Thyroid gland (tissue), 4 donors: ENCODE measurements at places on chromosomes 11 and 22. TPM values are rescaled to one million over a fixed set of nuclear protein-coding genes. Genes with fewer than 3 reads are reported as not detected.

The CHADL gene
- 7.2 TPM for total RNA-seq

The LDHAL6A gene
- total RNA-seq: not detected

The PLAAT2 gene
- total RNA-seq: not detected

The MRGPRX4 gene
- not detected for total RNA-seq

The TRIM6 gene
- 7.1 TPM for total RNA-seq

The PATZ1 gene
- total RNA-seq: 48.4 TPM

The CPSF7 gene
- total RNA-seq: 58.8 TPM

The OR2D2 gene
- not detected for total RNA-seq

The LINC01488 gene
- total RNA-seq: not detected

The KRTAP5-1 gene
- total RNA-seq: not detected

The CALCB gene
- total RNA-seq: 0.33 TPM

The WT1 gene
- total RNA-seq: not detected

The OR56B4 gene
- not detected for total RNA-seq

The OR51T1 gene
- total RNA-seq: not detected

The ETS1 gene
- total RNA-seq: 38.4 TPM

The ABTB2 gene
- 5.0 TPM for total RNA-seq

The SPINDOC gene
- 8.2 TPM for total RNA-seq

The GRIK4 gene
- 3.7 TPM for total RNA-seq

The STIM1 gene
- 54.3 TPM for total RNA-seq

The KLHDC7B gene
- total RNA-seq: not detected

The GRIA4 gene
- not detected for total RNA-seq

The NTM gene
- total RNA-seq: 0.78 TPM

The HEPN1 gene
- not detected for total RNA-seq

The SAA2 gene
- 6.6 TPM for total RNA-seq

The SREBF2 gene
- 46.3 TPM for total RNA-seq

The GPHA2 gene
- total RNA-seq: 0.94 TPM

The ARVCF gene
- total RNA-seq: 34.5 TPM

The CST6 gene
- 7.1 TPM for total RNA-seq

The ARHGAP8 gene
- 44.3 TPM for total RNA-seq

The MTCH2 gene
- total RNA-seq: 70.4 TPM

The GGT1 gene
- 20.7 TPM for total RNA-seq

The COX8A gene
- 681 TPM for total RNA-seq

The MS4A15 gene
- total RNA-seq: not detected

The CALCA gene
- total RNA-seq: 50.7 TPM

The SNX32 gene
- total RNA-seq: not detected

The SEC14L6 gene
- 0.11 TPM for total RNA-seq

The ACTN3 gene
- not detected for total RNA-seq

The SAA1 gene
- not detected for total RNA-seq

The LRRC10B gene
- 0.78 TPM for total RNA-seq

The OR6T1 gene
- total RNA-seq: not detected

The SOX10 gene
- total RNA-seq: not detected

The CDKN1C gene
- total RNA-seq: 16.4 TPM

The ANKRD49 gene
- total RNA-seq: 29.8 TPM

The TSSK2 gene
- 0.78 TPM for total RNA-seq

The KCNE3 gene
- 7.2 TPM for total RNA-seq

The PANX3 gene
- total RNA-seq: not detected

The OR6A2 gene
- total RNA-seq: 0.92 TPM

The JAML gene
- 3.1 TPM for total RNA-seq

The OR56A1 gene
- total RNA-seq: not detected

The KAT5 gene
- 82.1 TPM for total RNA-seq

The VSIG2 gene
- 23.7 TPM for total RNA-seq

The GAL3ST1 gene
- 1.4 TPM for total RNA-seq

The LRRN4CL gene
- 14.6 TPM for total RNA-seq
